ENCODE measurements at places on chromosomes 13 and 19.

GRCh38 chr13:41419206-41419605 is 38.1 kb upstream of the RGCC start:
- DNase-seq = no peak

DNA sequence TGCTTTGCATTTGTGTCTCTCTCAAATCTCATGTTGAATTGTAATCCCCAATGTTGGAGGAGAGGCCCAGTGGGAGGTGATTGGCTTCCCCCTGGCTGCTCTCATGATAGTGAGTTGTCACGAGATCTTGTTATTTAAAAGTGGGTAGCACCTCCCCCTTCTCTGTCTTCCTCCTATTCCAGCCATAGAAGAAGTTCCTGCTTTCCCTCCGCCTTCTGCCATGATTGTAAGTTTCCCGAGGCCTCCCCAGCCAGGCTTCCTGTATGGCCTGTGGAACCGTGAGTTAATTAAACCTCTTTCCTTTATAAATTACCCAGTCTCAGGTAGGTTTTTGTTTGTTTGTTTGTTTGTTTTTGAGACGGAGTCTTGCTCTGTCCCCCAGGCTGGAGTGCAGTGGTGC is 3.8 kb downstream of the LILRA4 start:
- no peak for DNase-seq

GRCh38 chr19:6767357-6768235 is at the start of gene SH2D3A:
TSS of gene SH2D3A (minus strand) at chr19:6767435. CDS start at chr19:6763748, 3,687 bp downstream.
- peak; percentile 98 for DNase-seq

DNA sequence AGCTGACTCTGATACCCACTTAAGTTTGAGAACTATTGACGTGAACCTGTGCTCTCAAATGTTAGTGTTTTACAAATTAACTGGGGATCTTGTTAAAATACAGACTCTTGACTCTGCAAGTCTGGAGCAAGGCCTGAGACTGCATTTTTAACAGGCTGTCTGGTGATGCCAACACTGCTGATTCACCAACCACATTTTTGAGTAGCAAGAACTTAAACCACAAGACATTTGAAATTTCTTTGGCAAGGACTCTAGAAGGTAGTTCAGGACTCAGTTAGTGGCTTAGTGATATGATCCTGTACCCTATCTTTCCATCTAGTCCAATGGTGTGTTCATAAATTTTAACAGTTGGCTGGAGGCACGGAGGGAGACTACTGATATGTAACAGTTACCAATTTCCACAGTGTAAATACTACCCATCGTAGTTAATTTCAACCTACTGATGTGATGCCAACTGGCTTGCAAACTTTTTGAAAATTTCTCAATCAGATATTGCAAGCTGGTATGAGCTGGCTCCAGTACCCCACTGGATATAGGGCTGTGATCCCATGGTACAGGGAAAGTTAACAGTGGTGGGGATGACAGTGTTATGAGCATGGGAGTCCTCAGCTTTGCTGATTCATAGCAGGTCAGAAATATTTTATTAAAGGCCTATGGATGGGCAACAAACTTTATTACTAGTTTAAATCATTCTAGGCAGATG is 255.1 kb downstream of the TBC1D4 start:
- no peak for DNase-seq

DNA sequence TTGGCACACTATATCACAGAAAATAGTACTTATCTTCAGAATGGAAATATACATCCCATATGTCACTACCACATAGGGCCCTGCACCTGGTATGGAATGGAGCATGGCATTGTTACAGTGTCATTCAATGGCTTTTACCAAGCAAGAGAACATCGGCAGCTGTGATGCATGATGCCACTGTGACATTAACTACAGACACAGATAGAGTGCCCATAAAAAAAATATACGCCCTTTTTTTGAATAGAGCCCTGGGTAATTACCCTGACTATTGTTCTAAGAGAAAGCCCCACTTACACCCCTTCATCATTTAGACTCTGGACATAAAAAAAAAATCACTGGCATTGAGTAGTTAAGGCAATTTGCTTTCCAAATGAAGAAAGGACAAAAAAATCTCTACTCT is 320.3 kb downstream of the DNAJC15 start:
- DNase-seq = no peak

DNA sequence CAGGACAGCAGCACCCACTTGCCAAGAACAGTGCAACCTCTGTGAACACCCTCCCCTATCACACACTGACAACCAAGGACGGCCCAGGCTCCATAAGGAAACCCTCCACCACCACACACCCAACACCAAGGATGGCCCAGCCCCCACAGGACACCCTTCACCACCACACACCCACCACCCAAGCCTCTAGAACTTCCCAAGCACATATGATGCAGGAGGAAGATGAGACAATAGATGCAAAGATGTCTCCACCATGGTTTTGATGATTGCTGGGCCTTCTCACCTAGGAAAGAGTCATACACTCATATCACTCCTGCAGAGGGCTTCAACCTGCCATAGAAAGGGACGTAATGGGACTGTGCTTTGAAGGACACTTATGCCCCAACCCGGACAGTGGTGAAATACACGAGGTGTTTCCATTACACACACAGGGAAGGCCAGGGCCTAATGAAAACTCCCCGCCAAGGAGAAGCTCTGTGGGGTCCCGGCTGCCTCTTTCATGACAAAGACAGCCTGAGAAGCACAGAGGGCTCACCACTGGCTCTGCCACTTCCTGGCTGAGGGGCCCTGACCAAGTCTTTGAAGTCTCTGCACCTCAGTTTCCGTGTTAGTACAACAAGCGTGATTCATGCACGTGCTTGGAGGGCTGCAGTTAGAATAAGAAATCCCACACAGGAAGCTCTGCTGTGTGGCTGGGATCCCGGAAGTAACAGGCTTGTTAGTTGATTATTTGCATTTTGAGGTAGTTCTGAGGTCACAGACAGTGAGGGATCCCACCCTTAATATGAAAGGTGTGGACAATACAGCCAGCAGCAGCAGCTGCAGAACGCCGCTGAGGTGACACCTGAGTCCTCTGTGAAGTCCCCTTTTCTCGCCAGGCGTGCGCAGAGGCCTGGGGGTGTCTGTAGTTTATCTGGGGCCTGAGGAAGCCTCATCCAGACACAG is 61.9 kb upstream of the ATP12A start:
- DNase-seq = peak; percentile 86

GRCh38 chr13:59024434-59024833 is 1139.3 kb downstream of the DIAPH3 start:
- no peak for DNase-seq

DNA sequence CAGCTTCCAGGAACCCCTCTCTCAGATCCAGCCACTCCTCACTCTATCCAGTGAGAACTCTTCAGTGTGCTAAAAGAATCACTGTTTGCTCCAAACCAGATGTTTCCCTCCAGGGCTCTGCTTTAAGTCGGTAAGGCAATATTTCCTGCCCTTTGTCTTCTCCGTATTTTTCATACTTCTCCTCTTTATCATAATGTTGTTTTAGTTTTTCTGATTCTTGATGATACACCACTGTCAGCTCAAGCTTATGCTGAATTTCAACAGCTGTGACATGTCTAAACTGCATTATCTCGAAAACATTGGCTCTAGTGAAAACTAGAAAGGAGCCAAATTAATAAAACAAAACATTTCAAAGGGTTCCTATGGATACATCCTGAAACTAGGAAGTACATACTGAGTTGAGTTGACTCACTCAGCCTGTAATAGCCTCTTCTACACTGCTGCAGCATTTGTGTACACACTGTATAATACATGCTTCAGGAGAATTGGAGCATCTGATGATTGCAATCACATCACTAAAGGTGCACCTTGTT is 39.8 kb downstream of the GPR180 start:
- DNase-seq = no peak

DNA sequence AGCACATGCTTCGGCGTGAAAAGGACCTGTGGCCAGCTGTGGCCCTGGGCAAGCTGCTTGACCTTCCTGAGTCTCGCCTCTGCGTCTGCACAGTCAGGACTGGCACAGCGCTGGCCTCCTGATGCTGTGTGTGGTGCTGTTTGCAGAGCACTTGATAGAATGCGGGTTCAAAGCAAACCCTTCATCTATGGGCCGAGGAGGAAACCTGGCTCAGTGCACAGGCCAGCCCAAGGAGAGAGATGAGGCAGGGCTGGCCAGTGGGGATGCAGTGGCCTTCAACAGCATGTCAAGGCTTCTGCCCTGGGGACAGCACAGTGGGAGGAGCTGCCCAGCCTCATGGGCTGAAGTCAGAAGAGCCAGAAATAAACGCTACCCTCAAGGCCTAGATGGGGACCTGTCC is 21.3 kb upstream of the VSTM2B start:
- no peak for DNase-seq

DNA sequence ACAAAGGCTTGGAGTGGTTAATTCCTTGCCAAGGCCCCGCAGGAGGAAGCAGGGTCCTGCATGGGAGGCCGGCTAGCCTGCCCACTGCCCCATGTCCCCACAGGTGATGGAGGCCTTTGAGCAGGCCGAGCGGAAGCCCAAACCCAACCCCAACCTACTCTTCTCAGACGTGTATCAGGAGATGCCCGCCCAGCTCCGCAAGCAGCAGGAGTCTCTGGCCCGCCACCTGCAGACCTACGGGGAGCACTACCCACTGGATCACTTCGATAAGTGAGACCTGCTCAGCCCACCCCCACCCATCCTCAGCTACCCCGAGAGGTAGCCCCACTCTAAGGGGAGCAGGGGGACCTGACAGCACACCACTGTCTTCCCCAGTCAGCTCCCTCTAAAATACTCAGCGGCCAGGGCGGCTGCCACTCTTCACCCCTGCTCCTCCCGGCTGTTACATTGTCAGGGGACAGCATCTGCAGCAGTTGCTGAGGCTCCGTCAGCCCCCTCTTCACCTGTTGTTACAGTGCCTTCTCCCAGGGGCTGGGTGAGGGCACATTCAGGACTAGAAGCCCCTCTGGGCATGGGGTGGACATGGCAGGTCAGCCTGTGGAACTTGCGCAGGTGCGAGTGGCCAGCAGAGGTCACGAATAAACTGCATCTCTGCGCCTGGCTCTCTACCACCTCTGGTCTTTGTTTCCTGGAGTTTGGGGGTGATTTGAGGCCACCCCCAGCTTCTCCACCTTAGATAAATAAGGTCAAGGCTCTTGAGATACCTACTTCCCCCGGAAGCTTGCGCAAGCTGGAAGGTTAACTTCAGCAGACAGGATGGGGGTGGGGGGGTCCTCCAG is 2.6 kb downstream of the B3GNT8 start:
- DNase-seq = no peak

DNA sequence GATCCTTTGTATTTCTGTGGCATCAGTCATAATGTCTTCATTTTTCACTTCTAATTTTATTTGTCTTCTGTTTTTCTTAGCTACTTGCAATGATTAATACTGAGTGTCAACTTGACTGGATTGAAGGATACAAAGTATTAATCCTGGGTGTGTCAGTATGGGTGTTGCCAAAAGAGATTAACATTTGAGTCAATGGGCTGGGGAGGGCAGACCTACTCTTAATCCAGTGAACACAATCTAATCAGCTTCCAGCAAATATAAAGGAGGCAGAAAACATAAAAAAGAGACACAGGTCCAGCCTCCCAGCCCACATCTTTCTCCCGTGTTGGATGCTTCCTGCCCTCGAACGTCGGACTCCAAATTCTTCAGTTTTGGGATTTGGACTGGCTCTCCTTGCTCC is 640.9 kb upstream of the MIR17HG start:
- no peak for DNase-seq

- DNase-seq = no peak
Measured at GRCh38 chr13:85287528-85287927, 511.7 kb downstream of the SLITRK6 start.

DNA sequence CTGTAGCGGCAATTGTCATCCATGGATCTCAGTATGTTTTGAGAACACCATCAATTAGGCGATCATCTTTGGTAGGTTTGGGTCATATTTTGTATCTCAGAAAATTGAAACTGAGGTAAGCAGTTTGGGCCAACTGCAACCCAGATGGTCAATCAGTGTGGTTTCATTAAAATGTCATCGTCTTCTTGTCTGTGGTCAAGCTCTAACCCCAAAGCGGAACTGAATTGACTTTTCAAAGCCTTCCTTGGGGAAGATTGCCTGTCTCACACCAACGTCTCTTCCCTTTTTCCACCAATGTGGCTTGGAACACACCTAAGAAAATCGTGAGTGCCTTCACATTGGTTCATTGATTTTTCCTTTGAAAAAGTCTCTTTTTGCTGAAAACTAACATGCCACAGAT is 56.3 kb upstream of the UBAC2 start:
- DNase-seq = no peak

DNA sequence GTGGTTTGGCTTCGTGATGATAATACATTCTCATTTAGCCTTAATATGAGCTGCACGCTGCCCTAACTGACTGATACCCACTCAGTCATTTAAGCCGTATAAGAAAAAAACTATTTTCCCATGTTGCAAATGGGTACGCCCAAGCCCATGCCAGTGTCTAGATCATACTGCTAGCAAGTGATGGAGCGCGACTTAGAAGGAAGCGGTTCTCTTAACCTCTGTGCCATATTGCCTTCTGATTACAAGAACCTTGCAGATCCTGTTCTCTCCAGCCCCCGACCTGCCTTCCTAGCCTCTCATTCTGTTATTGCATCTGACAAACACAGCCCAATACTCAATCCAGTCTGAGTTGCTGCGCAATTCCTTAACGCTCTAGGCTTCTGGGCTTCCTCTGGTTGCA is 603 bp downstream of the GPALPP1 start:
- peak; percentile 16 for DNase-seq

DNA sequence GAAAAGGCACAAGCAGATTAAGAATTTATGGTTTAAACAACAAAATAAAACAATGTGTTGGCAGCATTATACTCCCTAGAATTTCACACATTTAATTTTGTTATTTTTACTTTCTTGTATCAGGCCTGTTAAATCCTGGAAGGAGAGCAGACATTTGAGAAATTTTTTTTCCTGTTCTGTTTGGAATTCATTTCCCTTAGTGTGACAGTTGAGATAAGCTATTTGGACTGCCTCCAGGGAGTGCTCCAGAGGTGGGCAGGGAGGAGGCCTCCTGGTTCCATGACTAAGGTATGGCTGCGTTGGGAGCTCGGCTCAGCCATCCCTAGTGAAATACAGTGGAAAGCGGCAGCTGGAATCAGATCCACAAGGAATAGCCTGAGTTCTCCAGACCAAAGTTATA is 185.7 kb downstream of the KCNRG start:
- no peak for DNase-seq

DNA sequence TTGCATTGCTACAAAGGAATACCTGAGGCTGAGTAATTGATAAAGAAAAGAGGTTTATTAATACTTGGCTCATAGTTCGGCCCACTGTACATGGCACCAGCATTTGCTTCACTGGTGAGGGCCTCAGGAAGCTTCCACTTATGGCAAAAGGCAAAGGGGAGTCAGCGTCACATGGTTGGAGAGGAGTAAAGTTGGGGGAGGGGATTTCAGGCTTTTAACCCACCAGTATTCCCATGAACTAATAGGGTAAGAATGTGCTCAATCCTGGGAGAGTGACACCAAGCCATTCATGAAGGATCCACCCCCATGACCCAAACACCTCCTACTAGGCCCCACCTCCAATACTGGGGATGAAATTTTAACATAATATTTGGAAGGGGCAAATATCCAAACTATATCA is 82.5 kb upstream of the MYCBP2 start:
- no peak for DNase-seq
